ENCODE measurements at places on chromosomes 12 and 14.

DNA sequence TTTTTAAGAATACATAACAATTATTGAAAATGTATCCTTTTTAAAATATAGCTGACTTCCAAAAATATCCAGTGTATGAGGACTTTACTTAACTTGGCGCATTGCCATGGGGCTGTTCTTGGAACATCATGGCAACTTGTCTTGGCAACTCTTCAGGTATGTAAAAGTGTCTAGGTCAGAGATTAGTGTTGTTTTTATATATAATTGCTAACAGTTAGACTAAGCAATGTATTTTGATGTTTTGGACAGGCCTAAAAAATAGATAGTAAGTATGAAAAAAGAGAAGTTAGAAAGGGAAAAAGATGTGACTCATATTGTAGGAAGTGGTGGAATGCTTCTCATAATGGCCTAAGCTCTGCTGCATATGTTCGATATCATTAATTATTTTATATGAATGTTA, 70.9 kb downstream of the MON2 start:
- peak; percentile 29 for DNase-seq

- DNase-seq: no peak
These were observed 136.1 kb downstream of the KICS2 start for GRCh38 chr12:64085996-64086395.

DNA sequence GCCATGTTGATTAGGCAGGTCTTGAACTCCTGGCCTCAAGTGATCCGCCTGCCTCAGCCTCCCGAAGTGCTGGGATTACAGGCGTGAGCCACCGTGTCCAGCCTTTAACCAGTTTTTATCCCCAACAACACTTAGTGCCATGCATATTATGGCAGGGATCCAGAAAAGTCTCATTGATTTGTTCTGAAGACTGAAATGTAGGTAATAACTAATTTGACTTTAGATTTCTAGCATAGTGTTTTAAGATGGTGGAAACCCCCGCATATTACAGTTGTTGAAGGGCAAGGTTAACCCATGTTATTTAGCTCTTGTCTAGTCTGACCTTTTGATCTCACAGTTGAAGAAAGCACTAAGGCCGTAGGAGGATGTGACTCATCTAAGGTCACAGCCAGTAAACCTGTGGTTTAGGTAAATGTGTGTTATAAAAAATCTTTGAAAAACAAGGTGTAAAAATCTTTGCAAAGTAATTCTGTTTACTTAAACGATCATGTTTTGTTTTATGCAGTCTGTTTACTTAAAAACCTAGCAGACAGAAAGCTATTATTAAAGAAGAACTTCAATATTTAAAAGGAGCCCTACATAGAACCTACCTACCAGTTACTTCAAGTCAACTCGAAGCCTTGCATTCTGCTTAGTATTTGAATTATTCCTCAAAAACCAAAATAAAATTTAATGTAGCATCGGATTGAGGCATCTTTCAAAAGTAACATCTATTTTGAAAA, 24.8 kb downstream of the BICDL1 start:
- no peak for DNase-seq

- no peak for DNase-seq
These were observed 264.6 kb downstream of the NELL2 start for GRCh38 chr12:44611538-44611937.

GRCh38 chr12:106304797-106305196, 2.3 kb downstream of the TCP11L2 start:
- no peak for DNase-seq

DNA sequence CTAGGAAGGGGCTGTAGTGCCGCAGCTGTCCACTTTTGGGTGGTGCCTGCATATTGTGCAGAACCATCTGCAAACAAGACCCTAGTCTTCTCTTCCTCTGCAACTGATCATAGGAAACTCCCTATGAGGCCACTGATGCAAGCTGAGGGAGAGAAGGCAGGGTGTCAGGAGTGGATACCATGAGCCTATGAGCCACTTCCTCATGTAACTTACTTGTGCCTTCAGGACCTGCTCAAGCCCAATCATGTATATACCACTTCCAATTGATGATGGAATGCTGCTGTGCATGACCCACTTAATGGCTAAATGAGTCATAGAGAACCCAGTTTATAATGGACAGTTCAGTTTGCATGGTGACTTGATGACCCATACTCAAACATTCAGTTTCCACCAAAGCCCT, 107.9 kb downstream of the ALG10B start:
- no peak for DNase-seq

- peak; percentile 33 for DNase-seq
These were observed 226.7 kb downstream of the GXYLT1 start for GRCh38 chr12:41917938-41918341.

DNA sequence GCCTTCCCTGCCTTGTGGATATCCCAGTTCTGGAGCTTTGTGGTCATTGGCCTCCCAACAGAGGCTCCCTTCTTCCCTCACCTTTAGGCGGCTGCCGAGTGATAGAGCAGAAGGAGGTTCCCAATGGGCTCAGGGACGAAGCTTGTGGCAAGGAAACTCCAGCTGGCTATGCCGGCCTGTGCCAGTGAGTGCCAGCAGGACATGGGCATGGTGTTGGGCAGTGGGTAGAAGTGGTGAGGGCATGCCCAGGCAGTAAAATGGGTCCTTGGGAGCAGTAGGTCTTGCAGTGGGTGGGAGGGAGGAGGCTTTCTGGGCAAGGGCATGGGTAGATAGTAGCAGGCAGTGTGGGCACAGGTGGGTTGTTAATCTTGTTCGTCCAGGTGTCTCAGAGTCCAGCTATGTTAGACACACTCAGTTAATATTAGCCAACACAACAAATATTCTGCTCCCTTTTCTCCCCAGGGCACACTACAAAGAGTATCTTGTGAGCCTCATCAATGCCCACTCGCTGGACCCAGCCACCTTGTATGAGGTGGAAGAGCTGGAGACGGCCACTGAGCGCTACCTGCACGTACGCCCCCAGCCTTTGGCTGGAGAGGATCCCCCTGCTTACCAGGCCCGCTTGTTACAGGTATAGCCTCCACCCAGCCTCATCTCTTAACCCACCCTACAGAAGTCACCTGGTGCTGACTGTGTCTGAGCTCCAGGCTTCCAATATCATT, 1.1 kb upstream of the IRF9 start:
- no peak for DNase-seq

DNA sequence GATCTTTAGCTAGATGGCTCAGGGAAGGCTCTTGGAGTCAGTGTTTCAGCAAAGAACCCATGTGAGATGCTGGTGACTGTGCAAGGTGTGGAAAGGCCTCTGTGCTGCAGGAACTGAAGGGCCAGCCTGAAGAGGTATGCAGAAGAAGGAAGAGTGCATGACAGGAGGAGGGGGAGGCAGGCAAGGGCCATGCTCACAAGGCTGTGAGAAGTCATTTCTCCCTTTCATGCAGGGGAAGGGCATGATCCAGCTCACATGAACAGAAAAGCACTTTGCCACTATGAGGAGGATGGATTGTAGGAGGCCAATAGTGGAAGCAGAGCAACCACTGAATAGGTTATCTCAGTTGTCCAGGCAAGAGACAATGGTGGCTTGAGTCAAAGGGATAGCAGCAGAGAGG, 83.7 kb downstream of the SSPN start:
- no peak for DNase-seq

DNA sequence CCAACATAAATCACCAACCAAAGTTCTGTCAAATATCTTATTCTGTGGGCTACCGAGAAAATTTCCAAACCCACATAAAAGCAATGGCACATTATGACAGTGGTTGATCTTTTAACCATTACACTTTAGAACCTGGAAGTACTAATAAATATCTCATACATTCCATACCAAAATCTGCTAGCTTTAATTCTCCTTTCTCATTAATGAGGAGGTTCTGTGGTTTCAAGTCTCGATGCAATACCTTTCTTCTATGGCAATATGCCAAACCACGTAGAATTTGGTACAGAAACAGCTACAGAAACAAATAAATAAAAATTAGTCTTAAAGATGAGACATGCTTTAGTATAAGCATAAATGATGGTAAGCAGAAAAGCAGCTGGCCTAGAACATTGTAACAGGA, 100.7 kb downstream of the ELK3 start:
- peak; percentile 31 for DNase-seq
